ENCODE measurements at places on chromosomes 2 and 18.

- DNase-seq = no peak
Observed at GRCh38 chr2:1374287-1374686, 39.0 kb upstream of the TPO start.

DNA sequence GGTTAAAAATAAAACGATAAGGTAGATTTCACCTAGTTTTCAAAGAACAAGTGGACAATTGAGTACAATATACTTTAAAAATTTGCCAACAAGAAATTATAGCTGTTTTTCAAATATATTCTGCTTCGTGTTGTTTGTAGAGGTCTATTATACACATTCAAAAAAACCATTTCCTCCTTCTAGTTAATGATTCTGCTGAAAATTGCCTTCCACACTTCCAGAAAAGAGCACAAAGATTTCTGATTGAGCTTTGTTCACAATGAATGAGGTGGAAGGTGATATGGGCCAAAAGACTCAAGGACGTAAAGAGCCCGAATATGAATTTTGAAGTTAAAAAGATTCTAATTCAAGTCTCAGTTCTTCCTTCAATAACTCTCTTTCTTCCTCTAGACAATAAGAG is 277.0 kb upstream of the SESTD1 start:
- no peak for DNase-seq

- no peak for DNase-seq
Observed at GRCh38 chr2:62199392-62200125, 3.6 kb downstream of the B3GNT2 start.

DNA sequence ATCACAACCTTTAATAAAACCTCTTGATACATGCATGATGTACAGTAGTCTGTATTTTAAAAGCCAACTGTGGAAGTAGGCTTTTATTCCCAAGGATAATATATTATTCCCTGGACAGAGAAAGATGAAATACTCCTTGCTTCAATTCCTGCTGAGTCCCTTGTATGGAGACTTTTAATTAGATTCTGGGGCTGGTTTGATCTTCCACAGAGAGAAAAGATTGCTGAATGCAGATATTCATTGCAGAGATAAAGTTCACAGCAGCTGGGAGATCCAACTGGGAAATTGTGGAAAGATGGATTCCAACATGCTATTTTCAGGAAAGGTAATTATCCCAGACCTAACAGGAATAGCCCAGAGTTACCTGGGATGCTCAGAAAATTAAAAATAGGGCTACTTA is 607.0 kb upstream of the HS6ST1 start:
- DNase-seq = no peak

GRCh38 chr2:95069465-95069864 is 44.0 kb downstream of the MAL start:
- DNase-seq = no peak

DNA sequence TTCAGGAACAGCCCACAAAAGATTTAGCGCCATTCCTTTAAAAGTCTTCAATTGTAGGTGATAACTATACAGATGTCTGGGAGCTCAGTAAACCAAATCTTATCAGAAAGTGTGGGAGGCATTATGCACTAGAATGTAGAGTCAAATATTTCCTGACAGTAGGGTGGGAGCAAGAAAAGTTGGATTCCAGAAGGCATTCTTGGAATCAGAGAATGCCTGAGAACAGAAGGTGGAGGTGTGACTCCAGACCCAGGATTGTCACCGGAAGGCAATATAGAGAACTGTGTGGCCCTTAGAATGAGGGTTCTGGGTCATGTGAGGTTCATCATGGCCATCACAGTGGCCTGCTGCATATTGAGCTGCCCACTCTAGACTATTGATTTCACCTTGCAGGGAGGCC is 90.0 kb downstream of the SETBP1 start:
- no peak for DNase-seq

DNA sequence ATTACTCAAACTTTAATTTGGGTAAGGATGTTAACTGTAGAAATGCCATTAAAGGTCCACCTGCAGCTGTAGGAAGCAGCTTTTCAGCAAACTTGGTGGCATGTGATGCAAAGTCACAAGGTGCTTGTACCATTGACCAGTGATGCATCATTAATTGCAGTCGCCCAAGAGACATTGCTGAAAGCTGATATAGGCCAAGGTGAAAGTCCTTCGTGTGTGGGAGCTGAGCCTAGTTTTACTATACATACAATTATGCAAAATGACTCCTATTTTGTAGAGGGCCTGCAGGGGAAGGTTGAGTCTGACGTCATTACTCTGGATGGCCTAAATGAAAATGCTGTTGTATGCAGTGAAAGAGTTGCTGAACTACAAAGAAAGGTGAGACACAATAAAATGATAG is 40.5 kb downstream of the ALMS1 start:
- DNase-seq = no peak

DNA sequence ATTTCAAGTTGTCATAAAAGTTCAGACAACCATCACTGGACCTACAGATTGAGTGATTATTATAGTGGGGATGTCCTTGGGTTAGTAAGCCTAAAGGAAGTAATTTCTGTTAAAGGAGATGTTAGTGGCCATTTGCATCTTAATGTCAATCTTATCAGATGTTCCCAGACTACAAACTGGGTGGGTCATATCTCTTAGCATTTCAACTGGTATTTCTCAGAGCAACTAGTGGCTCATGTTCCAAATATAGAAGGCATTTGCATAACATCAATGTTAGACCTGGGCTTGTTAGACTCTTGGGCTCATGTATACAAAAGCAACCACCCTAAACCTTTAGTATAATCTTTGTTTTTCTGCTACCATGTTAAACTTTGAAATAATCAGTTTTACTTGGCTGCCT is 17.9 kb downstream of the PLEKHA3 start:
- no peak for DNase-seq

DNA sequence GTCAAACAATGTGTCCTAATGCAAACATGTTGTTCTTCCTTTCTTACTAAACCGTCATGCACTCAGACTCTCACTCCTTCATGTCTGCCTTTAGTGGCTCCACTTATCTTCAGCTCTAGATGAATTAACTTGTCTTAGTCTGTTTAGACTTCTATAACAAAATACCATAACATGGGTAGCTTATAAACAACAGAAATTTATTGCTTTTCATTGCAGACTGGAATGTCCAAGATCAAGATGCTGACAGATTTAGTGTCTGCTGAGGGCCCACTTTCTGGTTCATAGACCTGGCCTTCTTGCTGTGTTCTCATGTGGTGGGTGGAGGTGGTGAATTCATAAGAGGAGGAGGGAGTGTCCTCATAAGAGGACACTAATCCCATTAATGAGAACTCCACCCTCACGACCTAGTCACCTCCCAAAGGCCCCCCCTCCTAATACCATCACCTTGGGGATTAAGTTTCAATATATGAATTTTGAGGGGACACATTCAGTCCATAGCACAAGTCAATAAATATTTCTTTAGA is 32.3 kb downstream of the RALBP1 start:
- no peak for DNase-seq

DNA sequence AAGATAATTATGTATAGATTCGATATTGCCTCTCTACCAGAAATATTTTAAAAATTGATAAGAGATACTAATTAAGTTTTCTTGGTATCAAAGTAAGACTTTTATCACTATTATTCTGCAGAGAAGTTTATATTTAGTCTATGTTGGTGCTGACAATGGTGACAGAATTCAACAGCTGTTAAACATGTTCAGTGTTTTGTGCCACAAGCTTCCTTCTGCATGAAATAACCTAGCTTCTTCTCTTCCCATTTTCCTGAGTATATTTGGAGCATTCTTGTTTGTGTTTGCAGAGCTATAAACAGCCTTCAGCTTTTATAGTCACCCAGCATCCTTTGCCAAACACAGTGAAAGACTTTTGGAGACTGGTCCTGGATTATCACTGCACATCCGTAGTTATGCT is 229.2 kb upstream of the RAB12 start:
- DNase-seq = no peak

GRCh38 chr2:39663187-39663930 is 2.4 kb upstream of the TMEM178A start:
- no peak for DNase-seq

DNA sequence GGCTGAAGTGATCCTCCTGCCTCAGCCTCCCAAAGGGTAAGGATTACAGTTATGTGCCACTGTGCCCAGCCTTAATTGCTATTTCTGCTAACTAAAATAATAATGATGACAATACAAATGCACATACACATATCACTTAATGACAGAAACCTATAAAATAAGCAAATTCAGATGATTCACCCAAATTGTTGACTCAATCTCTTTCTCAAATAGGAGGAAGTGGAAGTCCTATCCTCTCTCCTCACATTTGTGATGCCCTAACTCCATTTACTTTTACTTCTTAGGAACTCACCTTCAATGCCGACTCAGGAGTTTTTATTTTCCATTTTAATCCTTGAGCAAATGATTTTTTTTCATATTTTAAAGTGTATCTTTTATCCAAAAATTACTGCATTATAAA is 24.5 kb upstream of the RAPH1 start:
- DNase-seq = no peak

DNA sequence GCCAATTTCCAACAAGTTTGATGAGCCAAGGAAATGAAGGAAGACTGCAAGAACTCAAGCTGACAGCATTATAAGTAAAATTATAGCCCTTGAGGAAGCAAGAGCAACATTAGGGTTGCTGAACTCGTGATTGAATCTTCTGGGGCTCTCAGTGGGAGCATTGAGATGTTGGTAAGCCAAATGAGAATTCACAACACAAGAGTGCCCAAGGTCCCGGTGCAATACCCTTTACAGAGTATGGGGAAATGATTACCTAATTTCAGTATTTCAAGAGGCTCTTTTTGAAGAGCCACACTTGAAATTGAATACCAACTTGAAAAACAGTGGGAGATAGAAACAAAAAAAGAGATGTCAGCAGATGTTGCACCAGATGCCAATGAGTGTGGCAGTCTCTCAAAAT is 554.5 kb downstream of the STK39 start:
- no peak for DNase-seq

DNA sequence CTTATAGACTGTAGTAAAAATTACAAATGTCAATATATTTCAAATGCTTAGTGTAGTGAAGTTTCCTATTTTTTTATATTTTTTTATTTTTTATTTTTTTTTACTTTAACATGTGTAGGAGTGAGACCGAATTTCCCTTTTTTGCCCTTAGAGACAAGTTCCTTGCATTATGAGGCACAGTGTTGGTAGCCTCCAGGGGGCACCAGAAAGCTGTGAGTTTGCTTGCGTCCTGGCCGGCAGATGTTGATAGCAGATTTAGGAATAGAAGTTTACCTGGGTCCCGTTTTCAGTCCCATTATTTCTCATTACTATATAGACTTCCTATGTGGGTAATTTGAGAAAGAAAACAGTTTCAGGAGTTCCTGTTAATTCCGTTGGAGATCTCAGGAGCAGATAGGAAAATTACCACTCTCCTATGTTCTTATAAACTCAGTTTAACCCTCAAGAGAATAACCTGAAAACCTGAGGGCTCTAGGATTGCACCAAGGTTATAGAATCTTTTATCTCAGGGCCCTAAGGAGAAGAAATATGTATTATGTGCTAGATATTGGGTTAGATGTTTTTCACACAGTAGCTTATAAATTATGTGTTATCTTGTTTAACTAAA is 157.5 kb upstream of the SESTD1 start:
- peak; percentile 44 for DNase-seq

DNA sequence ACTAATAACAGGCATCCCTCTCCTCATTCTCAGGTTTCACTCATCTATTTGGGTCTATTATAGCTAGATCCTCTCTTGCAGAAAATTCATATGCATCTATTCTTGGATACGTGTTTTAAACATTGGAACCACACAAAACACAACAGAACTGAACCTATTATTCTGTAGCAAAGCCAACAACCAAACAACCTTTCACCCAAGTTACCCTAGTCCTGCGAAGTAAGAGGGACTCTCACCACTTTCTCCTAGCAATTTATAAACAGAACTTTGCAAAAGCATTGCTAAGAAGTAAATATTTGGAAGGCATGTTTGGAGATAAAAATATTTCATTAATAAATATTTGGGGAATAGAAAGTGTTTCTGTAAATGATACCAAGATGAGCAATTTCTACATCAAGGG is 20.4 kb upstream of the SH3BP4 start:
- no peak for DNase-seq

- no peak for DNase-seq
Observed at GRCh38 chr2:157927155-157927554, 51.0 kb upstream of the ACVR1 start.

DNA sequence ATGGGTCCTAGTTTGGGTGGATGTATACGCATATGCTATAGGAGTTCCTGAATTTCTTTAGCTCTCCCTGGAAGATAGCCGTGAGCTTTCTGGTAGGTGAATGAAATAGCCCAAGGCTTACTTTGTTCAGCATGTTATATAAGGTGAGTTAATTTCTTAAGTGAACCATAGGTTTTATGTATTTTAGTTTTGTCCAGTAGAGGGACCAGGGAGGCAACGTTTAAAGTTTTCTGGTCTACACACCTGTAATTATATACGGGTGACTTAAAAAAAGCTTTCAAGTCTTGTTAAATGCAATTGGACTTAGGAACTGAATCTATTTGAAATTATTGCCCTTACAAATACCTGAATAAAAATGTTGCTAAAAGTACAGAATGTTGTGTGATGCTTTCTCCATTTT is 402.5 kb upstream of the DDX18 start:
- DNase-seq = no peak

- peak; percentile 57 for DNase-seq
Observed at GRCh38 chr2:54520687-54521086, 64.6 kb downstream of the SPTBN1 start.

DNA sequence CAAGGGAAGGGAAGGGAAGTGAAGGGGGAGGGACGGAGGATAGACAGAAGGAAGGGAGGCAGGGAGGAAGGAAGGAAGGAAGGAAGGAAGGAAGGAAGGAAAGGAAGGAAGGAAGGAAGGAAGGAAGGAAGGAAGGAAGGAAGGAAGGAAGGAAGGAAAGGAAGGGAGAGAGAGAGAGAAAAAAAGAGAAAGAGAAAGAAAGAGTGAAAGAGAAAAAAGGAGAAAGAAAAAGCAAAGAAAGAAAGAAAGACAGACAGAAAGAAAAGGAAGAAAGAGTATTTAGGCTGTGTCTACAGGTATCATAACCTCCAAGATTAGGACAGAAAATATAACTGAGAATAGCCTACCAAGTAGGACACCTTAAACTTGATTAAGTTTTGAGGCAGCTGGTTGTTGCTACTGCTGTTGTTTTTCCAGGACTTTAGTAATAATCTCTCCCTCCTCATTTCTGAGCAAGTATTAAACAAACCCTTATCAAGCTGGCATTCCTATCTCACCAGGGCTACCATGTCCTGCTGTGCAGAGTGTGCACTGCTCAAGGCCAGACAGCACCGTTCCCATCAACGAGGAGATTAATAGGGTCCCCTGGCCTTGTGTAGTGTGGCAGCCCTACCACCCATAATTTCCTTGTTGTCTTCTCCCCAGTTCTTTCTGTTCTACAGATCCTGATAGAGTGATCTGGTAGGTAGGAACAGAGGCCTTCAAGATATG is 90.5 kb upstream of the FHL2 start:
- no peak for DNase-seq
